NCI-H1694 (cell line): ENCODE measurements at places on chromosomes 1 and 21.
A peak's percentile ranks its signal among the peaks of the same experiment; 100 is the strongest.

GRCh38 chr1:3444298-3444697 lies 10.2 kb upstream of the ARHGEF16 start:
- DNase-seq: no peak

- no peak for DNase-seq
Observed at GRCh38 chr1:84376000-84376910, 22.0 kb upstream of the DNASE2B start.

GRCh38 chr1:174931214-174931613 lies 68.5 kb upstream of the CACYBP start:
- DNase-seq: no peak

DNA sequence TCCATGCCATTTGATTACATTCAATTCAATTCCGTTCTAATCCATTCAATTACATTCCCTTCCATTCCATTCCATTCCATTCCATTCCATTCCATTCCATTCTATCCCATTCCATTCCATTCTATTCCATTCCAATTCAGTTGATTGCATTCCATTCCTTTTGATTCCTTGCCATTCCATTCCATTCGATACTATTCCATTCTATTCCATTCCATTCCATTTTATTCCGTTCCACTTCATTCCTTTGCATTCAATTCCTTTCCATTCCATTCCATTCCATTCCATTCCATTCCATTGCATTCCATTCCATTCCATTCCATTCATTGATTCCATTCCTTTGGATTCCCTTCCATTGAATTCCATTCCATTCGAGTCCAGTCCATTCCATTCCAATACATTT lies 2574.0 kb upstream of the TPTE start:
- DNase-seq: no peak

- DNase-seq: no peak
Observed at GRCh38 chr1:218298398-218298797, 13.3 kb downstream of the RRP15 start.

- no peak for DNase-seq
Observed at GRCh38 chr1:53703174-53703573, 35.8 kb downstream of the GLIS1 start.

GRCh38 chr1:66945316-66945715 lies 20.5 kb downstream of the MIER1 start:
- no peak for DNase-seq

- no peak for DNase-seq
Observed at GRCh38 chr1:23426828-23427227, 2.3 kb upstream of the TCEA3 start.

GRCh38 chr1:156372265-156372586 lies 3.2 kb downstream of the RHBG start:
- no peak for DNase-seq

DNA sequence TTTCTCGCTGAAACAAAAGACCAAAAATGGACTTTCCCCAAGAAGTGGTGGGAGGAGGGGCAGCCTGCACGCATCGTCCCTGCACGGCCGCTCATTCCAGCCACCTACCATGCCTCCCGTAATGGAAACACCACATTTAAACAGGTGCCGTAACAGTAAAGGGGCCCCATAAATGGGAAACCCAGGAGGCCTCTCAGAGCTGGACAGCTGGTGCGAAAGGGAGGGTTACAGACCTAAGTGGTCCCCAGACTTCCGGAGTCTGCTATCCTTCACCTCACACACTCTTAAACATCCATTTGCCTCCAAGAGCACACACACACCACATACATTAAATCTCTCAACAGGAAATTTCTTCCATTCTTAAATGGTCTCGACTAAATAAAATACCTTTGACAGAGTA lies 120.7 kb upstream of the SOD1 start:
- no peak for DNase-seq

- DNase-seq: no peak
Observed at GRCh38 chr1:89548122-89548857, 23.7 kb downstream of the LRRC8B start.

GRCh38 chr1:208475951-208476845 lies 232.0 kb upstream of the PLXNA2 start:
- no peak for DNase-seq

DNA sequence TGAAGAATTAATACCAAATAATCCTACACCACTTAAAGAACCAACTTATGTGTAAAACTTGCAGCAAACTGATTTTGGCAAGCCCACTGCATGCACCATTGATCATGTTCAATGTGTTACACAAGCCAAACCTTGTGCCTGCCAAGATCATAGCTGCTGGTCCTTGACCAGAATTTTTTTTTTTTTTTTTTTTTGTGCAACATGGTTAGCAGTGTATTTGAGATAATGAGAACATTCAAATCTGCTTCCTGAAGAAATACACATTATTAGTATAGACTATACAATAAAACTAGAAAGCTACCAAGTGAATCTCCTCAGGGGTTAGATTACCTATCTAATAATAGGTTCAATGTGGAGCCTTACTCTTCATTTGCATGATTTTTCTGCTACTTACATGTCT lies 421.0 kb downstream of the MRPL39 start:
- peak; percentile 17 for DNase-seq

GRCh38 chr21:45510466-45510955 lies 31.7 kb downstream of the SLC19A1 start:
- no peak for DNase-seq

DNA sequence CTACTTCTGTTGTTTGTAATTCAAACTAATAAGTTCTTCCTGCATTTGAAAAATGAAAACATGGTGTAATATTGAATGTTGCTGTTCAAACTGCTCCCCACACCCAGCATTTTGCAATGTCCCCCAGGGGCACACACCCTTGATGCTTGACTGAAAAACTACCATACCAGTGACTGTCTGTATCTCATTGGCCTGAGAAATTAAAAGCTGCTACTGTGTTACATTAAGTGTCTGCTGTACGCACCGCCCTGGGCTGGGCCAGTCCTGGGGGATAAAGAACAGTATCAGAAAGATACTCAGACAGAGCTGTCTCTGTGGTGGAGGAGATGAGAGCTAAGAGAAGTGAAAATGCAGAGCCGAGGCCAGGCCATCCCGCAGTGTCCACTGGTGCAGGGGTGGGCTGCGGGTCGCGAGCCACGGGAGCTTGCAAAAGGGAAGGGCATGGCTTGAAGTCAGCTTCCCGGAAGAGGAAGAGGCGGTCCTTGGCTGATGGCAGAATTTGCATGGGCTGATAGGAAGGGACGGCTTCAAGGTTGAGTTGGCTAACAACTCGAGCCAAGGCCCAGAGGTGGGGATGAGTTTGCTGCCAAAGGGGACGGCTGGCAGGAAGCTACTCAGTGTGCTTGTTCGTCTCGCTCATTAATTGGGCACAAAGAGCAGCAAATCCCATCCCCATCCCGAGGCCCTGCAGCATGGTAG lies 329.8 kb upstream of the VAMP3 start:
- DNase-seq: no peak

GRCh38 chr1:21573971-21574465 lies 64.8 kb downstream of the ALPL start:
- peak; percentile 76 for DNase-seq
